ENCODE measurements at places on chromosomes 6 and 20.

GRCh38 chr6:169981969-169982368 is 230.5 kb downstream of the ERMARD start:
- no peak for DNase-seq

- no peak for DNase-seq
These were observed 62.2 kb upstream of the CLDN20 start for GRCh38 chr6:155201461-155202226.

DNA sequence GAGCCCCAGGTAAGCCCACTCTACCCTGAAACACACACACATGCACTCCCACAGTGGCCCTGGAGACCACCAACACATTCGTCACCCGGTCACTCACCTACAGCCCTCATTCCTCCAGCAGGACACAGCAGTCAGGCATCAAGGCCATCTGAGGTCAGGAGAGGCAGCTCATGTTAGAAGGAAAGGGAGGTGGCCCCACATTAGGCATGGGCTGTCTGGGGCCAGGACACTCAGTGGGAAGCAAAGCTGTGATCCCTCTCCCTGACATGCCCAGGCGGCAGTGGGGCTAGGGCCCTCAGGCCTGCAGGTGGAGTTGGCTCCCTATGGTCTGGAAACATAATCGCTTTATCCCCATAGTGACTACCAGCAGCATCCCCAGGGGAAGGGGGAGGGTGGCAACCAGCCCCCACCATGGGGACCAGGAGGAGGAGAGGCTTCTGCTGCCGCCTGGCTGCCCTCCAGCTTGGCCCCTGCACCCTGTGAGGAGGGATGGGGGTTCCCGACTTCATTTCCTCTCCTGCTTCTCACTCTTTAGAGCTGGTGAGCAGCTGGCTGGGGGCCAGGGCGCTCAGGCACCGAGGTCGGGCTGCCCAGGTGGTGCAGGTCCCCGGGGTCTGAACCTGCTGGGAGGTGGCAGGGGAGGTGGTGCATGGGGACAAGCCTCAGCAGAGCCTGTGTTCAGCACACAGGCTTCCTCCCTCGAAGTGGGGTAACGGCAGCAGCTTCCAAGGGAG is 76.6 kb upstream of the CST7 start:
- DNase-seq, result no peak

- DNase-seq, result no peak
These were observed 27.9 kb upstream of the CCR6 start for GRCh38 chr6:167094820-167095637.

DNA sequence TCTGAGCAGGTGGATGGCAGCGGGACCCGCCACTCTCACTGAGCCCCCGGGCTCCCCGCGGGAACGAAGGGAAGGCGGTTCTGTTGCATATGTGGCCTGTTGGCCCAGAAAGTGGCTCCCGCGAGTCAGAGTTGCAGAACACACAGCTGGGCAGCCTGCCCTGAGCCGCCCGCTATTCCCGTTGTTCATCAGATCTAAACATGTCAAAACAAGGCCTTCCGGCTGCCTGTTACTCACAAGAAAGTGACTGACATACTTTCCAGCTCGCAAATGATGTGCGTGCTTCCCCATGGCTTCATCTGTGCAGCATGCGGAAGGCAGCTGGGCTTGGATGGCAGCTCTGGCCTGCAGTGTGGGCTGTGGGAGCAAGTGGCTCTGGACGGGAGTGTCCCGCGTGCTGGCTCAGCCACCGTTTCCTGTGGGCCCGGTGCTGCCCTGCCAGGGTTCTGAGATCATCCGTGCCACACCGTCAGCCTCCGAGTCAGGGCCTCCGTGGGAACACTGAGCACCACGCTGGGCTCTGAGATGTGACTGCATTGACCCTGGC is 227.3 kb downstream of the ERMARD start:
- DNase-seq, result no peak

DNA sequence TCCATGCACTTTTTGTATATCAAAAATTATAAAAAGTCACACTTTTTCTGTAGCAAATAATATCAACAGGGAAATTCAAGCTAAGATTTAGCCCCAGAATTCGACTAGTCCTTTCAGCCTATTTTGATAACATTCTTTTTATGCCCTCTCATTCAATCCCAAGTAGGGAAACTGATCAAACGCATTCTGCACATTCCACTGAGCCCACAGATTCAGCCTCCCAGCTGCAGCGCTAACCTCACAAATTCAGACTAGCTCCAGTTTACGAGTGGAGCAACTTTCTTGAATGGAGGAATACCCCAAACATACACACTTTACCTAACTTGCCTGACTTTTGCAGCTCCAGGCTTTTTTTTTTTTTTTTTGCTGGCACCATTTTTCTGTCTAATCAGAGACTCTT is 70.3 kb upstream of the HEY2 start:
- DNase-seq, result no peak

GRCh38 chr20:64041040-64041780 is 5.2 kb downstream of the C20orf204 start:
- no peak for DNase-seq

DNA sequence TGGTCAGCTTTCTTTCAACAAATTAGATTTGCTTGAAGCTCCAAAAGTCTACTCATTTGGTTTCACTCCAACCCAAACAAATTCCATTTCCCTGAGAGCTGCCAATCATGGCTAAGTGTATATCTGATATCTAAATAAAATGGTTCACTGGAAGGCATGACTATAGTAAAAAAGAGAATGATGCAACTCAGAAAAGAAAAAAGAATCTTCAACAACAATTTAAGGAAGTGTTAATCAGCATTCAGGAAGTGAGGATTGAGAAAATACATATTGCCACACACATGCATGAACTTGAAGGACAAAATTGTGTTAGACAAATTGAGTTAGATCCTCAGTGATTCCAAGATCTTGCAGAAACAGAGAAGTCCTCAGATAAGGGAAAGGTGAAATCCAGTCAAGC is 972.9 kb upstream of the FLRT3 start:
- no peak for DNase-seq

- DNase-seq, result no peak
These were observed 4.4 kb upstream of the VIP start for GRCh38 chr6:152746172-152746553.

GRCh38 chr6:12947151-12947871 is 230.7 kb downstream of the PHACTR1 start:
- DNase-seq, result no peak

GRCh38 chr6:28607990-28608389 is 82.3 kb downstream of the GPX5 start:
- DNase-seq, result no peak

DNA sequence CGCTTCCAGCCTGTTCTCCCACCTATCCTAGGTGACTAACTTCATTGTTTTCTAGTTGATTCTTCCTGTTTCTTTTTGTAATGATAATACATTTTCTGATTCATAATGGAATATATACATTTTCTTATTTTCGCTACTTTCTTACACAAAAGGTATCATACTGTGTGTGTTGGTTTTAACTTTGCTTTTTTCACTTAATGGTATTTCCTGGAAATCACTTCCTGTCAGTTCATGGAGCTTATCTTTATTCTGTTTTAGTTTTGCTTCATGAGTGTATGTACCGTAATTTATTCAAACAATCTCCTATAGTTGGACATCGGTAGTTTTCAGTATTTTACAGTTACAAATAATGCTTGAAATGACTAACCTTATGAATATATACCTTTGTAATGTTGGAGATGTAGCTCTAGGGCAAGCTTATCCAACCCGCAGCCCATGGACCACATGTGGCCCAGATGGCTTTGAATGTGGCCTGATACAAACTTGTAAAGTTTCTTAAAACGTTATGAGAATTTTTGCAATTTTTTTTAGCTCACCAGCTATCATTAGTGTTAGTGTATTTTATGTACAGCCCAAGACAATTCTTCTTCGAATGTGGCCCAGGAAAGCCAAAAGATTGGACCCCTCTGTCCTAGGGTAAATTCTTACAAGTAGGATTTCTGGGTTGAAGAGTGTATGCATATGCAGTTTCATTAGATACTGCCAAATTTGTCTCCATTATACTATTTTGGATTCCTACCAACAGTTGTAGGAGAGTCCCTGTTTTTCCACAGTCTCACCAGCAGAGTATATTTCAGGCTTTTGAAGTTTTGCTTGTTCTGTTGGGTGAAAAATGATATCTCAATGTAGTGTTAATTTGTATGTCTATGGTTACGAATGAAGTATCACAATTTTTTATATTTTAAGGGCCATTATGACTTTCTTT is 16.7 kb downstream of the TRMT11 start:
- DNase-seq, result no peak

- no peak for DNase-seq
These were observed 10.0 kb downstream of the CITED2 start for GRCh38 chr6:139364302-139364981.

DNA sequence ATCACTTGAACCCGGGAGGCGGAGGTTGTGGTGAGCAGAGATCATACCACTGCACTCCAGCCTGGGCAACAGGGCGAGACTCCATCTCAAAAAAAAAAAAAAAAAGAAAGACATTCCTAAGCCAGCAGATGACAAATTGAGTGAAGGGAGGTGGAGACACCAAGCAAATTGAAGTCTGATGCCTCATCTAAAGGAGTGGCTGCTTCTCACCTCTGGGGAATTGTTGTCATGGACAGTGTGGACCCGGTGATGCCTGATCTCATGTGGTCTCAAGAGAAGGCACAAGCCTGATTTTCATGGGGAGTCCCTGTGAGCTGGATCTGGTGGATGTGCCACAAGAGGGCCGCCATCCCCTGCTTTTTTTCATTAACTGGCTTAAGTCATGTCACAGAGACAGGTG is 272.0 kb downstream of the ZNF217 start:
- DNase-seq, result no peak

GRCh38 chr6:138681627-138682026 is 91.9 kb upstream of the CCDC28A start:
- no peak for DNase-seq

DNA sequence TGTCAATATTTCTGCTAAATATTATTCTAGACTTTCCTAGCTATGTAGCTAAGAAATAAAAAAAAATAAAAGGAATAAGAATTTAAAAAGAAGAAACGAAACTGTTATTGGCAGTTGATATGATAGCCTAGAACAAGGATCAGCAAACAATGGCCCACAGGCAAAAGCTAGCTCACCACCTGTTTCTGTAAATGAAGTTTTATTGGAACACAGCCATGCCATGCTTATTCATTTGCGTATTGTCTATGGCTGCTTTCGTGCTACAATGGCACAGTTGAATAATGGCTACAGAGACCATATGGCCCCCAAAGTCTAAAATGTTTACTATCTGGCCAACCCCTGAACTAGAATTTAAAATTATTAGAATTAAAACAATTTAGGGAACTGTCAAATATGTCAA is 952.6 kb upstream of the MAP3K7 start:
- DNase-seq, result no peak

DNA sequence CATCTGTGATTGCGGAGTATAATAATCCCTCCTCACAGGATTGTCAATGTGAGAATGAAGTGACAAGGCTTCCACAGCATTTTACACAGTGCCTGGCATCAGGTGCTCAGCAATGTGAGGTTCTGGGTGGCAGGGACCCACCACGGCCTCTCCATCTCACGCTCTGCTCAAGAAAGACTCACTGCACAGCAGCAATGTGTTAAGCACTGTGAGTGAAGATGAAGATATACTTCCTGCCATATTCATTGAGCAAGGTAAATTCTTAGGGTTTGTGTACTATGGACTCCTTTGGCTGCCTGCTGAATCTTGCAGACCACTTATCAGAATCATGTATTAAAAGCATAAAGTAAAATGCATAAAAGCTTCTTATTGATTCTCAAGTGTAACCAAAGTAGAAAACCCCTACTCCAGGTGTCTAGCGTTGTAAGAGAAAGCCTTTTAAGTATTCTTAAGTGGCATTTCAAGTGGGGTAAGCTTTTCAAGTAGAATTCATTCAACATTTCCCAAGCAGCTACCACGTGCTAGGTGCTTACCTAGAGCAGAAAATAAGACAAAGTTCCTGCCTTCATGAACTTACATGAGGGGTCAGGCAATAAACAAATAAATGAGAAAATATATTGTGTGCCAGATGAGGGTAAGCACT is 17.0 kb upstream of the MEP1A start:
- no peak for DNase-seq

GRCh38 chr6:15522026-15522425 is 140.8 kb downstream of the DTNBP1 start:
- DNase-seq, result no peak

DNA sequence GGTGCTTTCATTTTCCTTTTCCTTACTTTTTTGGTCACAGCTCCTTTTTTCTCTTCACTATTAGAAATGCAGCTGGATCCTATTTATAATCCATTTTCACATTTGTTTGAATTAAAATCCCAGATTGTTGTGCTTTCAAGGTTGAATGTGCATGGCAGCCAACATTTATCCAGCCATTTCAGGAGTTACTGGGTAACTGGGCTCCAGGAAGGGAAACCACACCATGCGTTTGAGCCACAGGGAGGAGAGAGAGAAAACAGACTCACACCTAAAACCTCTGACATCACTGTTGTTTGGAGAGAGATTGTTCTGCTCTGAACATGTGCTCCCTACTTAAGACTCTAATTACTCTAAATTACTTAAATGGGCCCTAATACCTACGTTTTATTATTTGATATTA is 173.4 kb downstream of the BMP2 start:
- no peak for DNase-seq

DNA sequence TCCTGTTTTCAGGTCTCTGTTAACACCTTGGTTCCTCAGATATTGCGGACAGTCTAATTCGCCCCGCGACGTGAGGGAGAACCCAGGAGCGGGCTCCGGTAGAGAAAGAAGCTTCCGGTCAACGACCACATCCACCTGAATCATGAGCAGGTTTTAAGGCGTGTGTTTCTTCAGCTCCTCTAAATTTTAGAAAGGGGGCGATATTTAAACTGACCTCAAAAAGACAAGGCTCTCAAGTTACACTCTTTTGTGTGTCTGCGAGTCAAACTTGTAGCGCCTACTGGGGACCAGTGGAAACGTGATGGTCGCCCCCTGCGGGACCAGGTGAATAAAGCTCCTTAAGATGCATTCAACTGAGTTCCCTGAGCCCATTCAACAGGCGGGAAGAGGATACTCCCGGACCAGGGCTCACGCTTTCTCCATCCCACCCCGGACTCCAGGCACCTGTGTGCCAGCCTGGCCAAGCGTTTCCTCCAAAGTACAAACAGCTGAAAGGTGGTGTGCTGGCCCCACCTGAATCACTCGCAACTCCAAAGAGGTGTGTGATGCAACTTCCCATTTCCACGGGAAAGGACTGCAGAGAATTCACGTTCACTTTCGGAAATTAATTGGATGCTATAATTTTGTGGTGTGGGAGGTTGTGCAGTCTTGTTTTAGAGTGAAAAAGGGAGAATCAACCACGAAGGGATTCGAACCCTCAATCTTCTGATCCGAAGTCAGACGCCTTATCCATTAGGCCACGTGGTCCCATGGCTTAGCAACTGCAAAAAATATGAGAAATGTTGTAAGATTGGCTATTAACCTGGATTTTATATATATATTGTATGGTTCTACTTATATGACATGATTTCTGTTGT is 17.0 kb downstream of the GPX5 start:
- DNase-seq, result peak; percentile 26

GRCh38 chr20:64038565-64039292 is 2.7 kb downstream of the C20orf204 start:
- no peak for DNase-seq

GRCh38 chr6:91293395-91293794 is 706.5 kb upstream of the MAP3K7 start:
- no peak for DNase-seq

GRCh38 chr20:24704899-24705298 is 235.5 kb downstream of the SYNDIG1 start:
- DNase-seq, result no peak

All from smooth muscle cell of the brain vasculature (primary cell).